ENCODE measurements at places on chromosomes 5 and 9.

DNA sequence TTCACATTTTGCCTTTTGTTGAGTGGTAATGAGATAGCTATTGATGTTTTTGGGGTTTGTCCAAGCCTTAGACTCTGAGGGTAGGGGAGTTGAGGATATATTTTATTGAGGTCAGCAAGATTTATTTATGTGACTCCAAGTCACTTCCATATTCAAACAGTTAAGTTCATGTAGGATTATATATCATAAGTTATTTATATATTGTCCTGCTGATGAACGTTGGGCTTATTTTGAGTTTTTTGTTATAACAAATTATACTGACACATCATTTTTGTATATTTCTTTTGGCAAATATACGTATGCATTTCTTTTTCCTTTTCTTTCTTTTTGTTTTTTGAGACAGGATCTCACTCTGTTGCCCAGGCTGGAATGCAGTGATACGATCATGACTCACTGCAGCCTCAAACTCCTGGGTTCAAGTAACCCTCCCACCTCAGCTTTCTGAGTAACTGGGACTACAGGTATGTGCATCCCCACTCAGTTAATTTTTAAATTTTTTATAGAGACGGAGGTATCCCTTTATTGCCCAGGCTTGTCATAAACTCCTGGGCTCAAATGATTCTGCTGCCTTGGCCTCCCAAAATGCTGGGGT, 23.5 kb upstream of the IL12B start:
- DNase-seq = no peak

DNA sequence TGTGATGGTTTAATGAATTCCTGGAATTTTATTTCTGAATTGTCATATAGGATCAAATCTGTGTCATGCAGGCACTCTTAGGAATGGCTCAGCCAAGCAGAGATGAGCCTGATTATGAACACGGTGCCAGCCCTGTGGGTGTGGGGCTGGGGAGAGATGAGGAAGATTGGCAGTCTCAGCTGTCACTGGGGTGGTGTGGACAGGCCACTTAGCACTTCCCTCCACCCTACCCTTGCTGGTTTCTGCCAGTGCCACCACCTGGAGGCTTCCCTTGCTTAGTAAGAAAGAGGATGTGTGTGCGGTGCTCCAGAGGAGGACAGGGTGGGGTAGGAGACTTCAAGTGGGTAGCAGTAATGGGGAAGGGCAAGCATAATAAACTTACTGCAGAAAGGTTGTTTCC, 226.6 kb downstream of the CD180 start:
- no peak for DNase-seq

- no peak for DNase-seq
Observed at GRCh38 chr9:120655005-120655622, 59.2 kb downstream of the MEGF9 start.

DNA sequence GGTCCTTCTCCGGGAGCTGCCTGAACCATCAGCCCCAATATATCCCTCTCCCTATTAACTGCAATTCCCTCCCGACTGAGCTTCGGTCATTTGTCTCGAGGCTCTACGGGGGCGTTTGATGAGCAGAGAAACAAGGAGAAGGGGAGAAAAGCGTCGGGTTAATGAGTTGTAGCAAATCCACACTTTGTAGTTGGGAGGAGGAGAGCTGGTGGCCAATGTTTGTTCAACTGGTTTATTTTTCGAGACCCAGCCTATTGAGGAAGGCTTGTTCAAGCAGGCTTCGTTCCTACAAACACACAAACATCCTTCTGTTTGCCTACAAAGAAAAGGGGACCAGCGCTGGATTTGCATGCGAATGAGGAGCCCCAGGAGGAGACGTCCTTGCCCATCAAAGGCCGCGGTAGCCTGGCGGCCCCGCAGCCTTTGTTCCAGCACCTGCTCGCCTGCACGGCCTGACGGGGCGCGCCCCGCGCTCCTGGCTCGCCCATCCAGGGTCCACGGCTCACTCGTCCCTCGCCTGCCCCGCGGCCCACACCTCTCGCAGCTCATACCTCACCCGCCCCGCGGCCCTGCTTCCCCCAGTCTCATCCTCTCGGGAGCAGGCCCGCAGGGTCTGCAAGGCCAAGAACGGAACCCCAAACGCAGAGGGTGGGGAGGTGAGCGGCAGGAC, 4.6 kb downstream of the FOXD1 start:
- no peak for DNase-seq

GRCh38 chr5:172175263-172175719, 12.7 kb downstream of the STK10 start:
- DNase-seq = peak; percentile 85

DNA sequence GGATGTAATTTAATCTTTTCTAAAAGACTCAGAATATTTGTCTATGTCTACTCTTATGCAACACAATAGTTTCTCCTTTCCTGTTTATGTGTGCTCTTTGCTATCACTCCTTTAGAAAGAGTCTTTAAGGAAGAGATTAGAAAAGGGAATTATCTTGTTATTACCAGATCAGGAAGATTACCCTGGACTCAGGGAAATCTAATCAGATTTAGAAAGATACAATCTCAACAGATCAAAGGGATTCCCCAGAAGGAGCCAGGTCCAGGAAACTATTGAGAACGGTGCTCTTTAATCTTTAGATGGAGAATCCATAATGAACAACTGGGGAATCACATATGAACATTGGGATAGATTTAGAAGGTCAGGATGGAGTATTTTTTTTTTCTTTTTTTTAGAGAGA, 32.4 kb upstream of the ZFR start:
- no peak for DNase-seq

GRCh38 chr5:131957721-131958441, 12.4 kb upstream of the MEIKIN start:
- DNase-seq = no peak

- no peak for DNase-seq
Observed at GRCh38 chr9:112900901-112901300, 10.2 kb upstream of the SLC46A2 start.

- no peak for DNase-seq
Observed at GRCh38 chr9:123456011-123456410, 100.0 kb downstream of the CRB2 start.

GRCh38 chr9:136713550-136713949, 1.2 kb downstream of the DIPK1B start:
- DNase-seq = no peak

- DNase-seq = no peak
Observed at GRCh38 chr9:133124907-133125275, 3.9 kb upstream of the RALGDS start.

- DNase-seq = no peak
Observed at GRCh38 chr5:59887274-59887673, 6.3 kb downstream of the PDE4D start.

GRCh38 chr9:38337706-38338264, 54.7 kb upstream of the ALDH1B1 start:
- DNase-seq = no peak

- DNase-seq = no peak
Observed at GRCh38 chr5:84382363-84383295, 2.1 kb downstream of the EDIL3 start.

- no peak for DNase-seq
Observed at GRCh38 chr5:95900383-95900958, 61.2 kb downstream of the ELL2 start.

DNA sequence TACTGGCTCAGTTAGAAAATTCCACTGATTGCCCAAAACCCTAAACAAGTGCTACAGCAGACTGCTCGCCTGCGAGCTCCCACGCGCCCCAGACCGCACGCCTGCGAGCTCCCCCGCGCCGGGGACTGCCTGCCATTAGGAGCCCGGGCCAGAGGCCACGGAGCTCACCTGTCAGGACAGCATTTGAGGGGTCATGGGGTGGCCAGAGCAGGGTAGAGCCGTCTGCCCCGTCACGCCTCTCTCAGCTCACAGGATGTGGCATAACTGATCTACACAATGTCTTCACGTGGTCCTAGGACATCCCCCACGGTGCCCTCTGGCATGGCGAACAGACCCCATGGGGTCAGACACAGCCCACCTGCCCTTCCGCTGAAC, 29.1 kb upstream of the LRRC14B start:
- DNase-seq = no peak

GRCh38 chr5:114153392-114153791, 208.5 kb upstream of the KCNN2 start:
- DNase-seq = no peak

GRCh38 chr9:124595743-124596142, 88.5 kb upstream of the NR5A1 start:
- DNase-seq = no peak

- no peak for DNase-seq
Observed at GRCh38 chr9:115164511-115164974, 46.6 kb upstream of the TNC start.

DNA sequence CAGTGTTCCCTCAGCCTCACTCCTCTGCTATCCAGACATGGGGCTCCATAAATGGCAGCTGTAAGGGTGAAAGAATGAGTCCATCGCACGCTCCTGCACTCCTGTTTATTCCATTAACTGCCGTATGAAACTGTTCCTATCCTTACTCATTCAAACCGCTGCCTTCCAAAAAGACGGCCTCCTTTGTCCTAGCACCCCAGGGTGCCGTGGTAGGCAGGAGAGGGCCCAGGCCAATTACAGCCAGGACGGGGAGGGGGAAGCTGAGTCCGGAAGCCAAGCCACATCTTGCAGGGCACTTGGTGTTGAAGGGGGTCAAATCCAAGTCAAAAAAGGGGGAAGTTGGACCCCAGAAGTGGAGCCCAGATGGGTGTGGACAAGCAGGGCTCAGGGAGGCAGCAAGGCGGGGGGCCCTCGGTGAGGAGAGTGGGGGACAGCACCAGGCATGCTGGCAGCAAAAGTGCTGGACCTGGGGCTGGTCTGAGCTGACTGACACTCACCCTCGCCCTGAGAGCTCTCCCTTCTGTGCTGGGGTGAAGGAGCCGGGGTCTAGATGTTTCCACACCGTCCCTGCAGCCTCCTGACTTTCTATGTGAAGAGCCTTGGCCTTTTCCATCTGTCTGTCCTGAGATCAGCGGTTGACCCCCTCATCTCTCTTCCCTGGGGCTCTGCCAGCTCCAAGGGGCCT, 63.3 kb downstream of the COL23A1 start:
- DNase-seq = no peak

DNA sequence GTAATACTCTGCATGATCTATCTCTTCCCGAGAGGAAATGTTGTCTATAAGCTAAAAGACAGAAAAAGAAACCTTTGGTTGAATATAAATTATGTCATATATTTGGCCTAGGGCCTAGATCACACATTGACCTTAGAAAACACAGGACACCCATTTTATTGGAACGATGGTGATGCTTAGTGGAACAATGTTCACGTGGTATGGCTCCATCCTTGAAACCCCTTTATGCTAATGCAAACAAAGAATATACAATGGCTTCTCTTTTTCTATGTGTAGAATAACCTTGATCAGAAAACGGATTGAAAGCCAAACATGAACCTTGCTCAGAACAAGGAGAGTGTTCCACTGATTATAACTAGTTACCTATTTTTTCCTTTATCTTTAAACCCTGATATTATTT, 24.5 kb downstream of the MRPS27 start:
- DNase-seq = no peak

DNA sequence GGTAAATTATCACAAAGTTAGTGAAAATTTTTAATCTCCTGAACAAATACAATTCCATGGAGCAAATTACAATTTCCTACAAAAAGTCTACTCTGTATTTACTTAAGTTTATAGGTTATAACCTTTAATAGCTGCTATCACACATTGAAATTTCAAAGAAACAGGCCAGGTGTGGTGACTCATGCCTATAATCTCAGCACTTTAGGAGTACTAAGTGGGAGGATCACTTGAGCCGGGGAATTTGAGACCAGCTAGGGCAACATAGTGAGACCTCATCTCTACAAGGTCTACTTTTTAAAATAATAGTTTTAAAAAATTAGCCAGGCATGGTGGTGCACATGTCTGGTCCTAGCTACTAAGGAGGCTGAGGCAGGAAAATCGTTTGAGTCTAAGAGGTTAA, 50.3 kb downstream of the HINT1 start:
- DNase-seq = no peak

DNA sequence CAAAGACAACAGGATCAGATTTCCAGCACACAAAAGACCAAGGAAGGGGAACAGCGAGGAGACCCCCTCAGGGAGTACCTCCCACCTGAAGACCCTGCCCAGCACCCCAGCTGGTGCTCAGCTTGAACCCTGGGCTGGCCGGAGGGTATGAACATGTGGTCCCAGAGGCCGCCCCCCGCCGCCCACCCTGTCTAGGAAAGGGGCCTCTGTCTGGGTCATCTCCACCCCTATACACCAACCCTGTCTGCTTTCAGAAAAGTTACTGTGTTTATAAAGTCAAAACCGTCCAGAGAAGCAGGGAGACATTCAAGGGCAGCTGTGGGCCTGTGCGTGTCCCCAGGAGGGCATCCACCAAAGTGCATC, 72.2 kb downstream of the ADAMTS2 start:
- no peak for DNase-seq

- DNase-seq = no peak
Observed at GRCh38 chr5:160382346-160382745, 11.9 kb upstream of the C1QTNF2 start.

- no peak for DNase-seq
Observed at GRCh38 chr9:111381006-111381405, 51.0 kb upstream of the OR2K2 start.

DNA sequence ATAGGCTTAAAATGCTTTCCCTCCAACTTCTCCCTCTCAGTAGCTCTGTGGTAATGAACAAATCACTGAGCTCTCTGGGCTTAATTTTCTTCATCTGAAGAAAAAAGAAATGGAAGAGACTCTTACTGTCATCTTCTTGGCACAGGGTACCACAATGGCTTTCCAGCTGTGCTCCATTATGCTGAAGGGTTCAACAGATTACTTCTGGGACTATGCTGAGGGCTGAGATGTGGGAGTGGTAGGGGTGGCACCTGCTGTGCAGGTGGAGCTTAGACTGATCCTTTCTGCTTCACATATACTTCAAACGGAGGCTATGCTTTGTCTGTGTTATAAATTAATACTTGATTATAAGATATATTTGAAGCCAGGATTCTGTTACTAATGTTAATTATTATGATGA, 840.2 kb upstream of the C9orf72 start:
- DNase-seq = no peak

GRCh38 chr5:133801955-133802751, 166.3 kb downstream of the C5orf15 start:
- no peak for DNase-seq

GRCh38 chr9:91839926-91840465, 110.0 kb downstream of the ROR2 start:
- no peak for DNase-seq

- DNase-seq = no peak
Observed at GRCh38 chr5:85017261-85017660, 632.6 kb upstream of the EDIL3 start.

- no peak for DNase-seq
Observed at GRCh38 chr5:147450606-147451005, 59.3 kb downstream of the DPYSL3 start.

GRCh38 chr9:21454149-21454548, 13.9 kb downstream of the IFNA1 start:
- no peak for DNase-seq
